Hematopoietic multipotent progenitor cell (in vitro differentiated cells): ENCODE measurements at places on chromosomes 13 and 19.

DNA sequence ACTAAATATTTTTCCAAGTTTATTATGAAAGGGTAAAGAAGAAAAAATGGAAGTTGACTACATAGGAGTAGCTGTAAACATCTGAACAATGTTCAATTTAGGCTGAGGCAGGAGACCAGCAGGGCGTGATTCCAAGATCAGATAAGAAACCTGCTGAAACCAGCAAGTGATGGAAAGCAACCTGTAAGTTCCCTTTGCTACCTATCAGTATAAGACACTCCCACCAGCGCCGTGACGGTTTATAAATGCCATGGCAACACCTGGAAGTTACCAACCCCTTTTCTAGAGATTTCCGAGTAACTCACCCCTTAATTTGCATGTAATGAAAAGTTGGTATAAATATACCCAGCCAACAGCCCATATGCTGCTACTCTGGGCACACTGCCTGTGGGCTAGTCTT lies 1.1 kb upstream of the ZNF45 start:
- no peak for DNase-seq

DNA sequence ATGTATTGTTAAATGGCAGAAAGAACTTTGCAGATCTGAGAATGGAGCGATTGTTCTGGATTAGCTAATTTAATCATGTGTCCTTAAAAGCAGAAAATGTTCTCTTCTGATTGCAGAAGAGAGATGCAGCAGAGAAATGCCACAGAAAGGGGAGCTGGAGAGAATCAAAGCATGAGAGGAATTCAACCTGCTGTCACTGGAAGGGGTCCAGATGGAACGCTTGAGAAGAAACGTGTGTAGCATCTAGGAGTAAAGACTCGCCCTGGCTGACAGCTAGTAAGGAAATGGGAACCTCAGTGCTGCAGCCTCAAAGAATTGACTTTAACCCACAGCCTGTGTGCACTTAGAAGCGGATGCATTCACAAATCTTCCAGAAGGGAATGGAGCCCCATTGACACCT lies 502.8 kb downstream of the KLF12 start:
- no peak for DNase-seq

GRCh38 chr13:24032674-24033073 lies 127.8 kb upstream of the SPATA13 start:
- no peak for DNase-seq

DNA sequence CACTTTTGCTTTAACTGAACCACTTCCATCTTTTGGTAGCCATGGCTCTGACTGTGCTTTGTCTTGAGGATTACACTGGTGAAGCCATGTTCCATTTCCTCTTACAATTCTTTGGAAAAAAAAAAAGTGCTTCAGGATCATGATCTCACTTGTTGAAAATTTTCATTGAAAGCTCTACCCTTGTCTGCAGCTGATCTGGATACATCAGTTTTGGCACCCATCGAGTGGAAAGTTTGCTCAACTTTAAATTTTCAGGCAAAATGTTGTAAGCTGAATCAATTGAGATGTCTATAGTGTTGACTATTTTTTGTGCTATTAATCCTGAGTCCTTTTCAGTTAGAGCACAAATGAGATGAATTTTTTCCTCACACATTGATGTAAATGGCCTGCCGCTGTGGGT lies 48.3 kb upstream of the RFXAP start:
- no peak for DNase-seq

DNA sequence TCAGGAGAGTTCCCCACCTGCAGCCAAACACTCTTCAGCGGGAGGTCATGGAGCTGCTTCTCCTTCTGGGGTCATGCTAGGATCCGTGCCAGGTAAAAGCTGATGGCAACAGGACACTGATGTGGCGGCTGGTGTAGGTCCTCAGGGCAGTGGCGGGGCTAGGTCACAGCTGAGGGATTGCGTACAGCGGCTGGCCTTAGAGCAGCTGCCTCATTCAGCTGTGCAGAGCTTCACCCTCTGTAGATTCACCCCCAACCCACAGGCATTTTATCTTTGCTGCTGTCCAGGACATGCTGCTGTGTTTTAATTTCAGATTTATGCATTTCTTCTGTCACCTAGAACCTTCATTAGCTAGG lies 2.3 kb downstream of the MCF2L start:
- no peak for DNase-seq
